WERI-Rb-1 (cell line): ENCODE measurements at places on chromosomes 1 and 21.

- no peak for DNase-seq
These were observed 572 bp downstream of the FUCA1 start for GRCh38 chr1:23867542-23867894.

DNA sequence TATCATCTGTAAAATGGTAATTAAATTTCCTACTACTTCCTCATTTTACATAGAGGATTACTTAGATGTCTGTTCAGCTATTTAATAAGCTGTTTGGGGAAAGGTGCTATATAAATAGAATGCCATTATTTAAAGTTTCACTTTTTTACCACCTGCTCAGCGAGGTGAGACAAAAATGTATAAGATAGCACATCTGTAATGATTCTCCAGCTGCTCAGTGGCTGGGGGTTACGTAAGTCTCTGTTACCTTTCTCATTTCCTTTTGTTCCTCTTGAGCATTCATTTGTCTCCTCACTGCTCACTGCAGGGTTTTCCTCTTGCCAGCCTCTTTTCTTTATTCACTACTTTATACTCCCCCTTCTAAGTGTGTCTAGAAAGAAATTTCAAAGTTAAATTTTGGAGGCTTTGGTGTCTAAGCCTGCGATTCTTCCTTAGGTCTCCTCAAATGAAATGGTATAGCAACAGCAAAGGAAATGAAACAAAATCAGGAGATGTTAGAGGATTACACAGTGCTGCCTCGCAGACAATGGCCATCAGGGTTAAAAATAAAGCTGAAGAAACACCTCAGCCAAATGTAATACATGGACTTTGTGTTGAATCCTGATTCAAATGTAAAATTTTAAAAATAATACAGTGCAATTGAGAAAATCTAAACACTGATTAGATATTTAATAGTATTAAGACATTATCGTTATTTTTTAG lies 6.8 kb downstream of the RGS8 start:
- no peak for DNase-seq

- no peak for DNase-seq
These were observed 8.0 kb upstream of the SLC30A2 start for GRCh38 chr1:26053718-26054560.

DNA sequence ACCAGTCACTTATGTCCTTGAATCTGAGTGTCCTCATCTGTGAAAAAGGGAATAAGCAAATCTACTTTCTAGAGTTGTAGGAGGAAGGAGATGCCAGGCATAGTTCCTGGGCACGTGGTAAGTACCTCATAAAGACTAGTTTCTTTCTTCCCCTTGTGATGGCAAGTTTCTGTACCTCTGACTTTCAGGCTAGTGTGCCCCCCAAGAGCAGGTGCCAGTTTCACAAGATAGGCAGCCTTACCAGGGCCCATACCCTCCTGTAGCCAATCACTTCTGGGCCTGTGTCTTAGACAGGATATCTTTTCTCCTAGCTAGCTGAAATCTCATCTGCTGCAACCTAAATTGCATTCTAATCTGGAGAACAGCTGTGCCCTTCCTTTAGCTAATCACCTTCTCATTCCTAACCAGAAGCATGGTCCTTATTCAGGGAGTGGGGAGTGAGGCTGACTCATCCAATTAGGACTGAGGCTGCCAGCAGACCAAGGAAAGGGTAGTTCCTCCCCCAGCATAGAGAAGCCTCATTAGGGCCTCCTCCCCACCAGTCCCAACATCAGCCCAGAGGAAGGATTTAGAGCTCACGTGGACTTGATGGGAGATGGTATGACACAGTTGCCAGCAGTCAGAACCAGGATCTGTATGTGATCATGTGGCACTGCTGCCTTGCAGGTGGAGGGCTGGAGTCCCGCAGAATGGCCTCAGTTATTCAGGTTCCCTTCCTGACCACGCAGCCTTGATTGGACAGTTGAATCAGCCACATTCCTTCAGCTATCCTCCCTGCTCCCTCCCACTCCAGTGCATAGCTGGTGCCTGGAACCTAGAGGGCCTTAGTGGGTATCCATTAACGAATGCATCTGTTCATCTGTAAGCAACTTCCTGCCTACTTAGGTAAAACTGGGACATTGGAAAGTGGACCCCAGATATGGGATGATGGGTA lies 7.9 kb downstream of the KLHDC8A start:
- peak; percentile 93 for DNase-seq

GRCh38 chr1:107570768-107571167 lies 394.2 kb downstream of the VAV3 start:
- DNase-seq = no peak

GRCh38 chr1:19758227-19758830 lies 41.4 kb downstream of the TMCO4 start:
- DNase-seq = peak; percentile 46

DNA sequence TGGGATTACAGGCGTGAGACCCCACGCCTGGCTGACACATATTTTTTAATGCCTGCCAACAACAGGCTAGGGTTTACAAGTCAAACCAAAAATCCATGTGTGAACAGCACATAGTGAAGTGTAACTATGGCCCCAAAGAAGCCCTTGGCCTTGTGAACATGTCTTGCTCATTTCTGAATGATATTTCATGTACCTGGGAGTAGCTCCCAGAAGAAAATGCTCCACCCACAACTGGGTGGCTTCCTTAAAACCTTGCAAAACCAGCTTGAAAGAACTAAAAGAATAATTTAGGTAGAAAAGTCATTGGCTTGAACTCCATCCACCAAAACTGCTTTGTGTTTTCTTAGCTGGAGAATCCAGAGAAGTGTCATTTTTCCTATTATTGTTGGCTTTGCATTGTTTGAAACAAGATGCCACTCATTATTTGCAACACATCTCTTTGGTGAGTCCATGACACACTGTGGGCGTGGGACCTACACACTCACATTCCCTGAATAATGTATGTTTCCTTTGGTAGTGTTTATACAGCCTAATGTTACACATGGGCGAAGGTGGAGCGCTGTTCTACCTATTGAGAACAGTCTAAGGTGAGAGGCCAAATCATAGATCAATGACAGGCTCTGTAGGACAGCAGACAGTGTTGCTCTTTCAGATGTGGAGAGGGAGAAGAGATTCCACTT lies 28.5 kb upstream of the SDE2 start:
- DNase-seq = no peak

DNA sequence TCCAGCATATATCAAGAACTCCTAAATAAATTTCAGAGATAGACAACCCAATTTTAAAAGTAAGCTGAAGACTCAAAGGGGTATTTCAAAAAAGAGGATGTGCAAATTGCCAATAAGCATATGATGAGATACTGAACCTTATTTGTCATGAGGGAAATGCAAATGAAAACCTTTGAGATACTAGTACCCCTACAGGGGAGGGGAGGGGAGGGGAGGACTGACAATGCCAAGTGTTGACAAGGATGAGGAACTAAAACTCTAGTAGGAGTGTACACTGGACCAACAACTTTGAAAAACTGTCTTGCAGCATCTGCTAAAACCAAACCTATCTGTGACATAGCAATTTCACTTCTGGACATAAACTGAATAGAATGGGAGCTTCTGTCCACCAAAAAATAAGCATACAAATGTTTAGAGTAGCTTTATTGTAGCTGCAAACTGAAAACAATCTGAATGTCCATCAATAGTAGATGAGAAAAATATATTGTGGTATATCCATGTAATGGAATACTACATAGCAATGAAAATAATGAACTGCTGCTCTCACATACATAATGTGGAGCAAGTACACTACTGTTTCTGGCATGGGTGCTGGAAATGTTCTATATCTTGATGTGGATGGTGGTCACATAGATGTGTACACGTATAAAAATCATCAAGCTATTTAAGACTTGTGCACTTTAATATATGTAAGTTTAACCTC lies 57.2 kb downstream of the CDK18 start:
- DNase-seq = no peak

GRCh38 chr1:12513181-12513580 lies 104.8 kb downstream of the DHRS3 start:
- DNase-seq = no peak

DNA sequence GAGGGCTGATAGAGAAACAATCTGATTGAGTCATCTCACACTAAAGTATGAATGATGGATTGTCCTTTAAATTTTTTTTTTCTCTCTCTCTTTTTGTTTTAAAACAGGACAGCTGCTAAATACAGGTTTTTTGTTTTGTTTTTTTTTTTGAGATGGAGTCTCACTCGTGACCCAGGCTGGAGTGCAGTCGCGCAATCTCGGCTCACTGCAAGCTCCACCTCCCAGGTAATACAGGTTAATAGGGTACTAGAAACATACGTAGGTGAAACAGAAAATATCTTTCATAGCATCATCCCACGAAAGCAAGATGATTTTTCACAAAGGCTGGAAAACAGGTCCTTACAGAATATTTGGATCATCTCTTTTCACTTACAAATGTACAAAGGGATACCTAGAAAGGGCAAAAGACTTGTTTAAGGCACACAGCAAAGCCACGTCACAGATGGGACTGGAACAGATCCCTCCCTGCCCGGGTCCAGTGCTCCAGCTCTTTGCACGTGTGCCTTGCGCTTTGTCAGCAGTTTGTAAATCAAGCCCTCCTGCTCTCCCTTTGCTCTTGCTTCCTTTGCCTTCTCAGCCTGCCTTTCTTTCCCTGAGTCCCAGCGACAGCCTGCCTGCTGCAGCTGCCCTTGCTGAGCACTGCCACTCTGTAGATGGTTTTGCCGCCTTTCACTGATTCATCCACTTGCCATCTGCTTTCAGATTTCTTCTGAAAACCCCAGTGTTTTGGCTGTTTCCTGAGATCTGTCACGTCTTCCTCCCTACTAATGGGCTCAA lies 171.3 kb upstream of the BEND5 start:
- DNase-seq = peak; percentile 32

DNA sequence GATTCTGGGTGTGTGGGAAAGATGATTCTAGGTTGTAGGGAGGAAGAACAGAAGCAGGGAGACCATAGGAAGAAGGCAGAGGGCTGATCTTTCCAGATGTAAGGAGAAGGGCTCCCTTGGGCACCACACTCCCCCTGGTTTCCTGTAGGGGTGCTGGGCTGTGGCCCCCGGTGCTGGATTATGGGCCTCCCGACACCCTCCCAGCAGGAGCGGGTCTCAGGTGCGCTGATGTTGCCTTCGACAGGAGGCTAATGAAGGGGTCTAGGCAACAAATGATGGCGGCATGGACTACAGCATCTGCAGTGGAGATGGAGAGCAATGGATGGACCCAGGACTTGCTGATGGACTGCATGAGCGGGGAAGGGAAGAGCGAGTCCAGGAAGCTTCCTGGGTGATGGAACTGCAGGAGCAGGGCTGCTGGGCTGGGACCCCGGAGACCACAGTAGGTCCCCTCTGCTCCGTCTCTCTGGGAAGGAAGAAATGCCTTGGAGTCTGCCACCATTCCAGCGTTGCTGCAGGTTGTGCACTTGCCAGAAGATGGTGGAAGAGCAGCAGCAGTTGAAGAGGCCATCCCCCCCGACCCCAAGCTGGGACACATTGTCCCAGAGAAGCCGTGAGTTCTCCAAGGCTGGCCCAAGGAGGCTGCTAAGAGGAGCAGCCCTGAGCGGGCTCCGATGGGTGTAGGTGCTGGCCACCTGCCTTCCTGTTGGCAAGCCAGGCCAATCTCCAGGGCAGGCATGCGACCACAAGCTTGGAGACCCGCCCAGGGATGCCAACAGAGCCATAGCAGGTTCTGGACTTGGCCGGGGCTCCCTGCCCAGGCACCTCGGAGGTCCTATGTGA lies 95.4 kb upstream of the VAMP3 start:
- DNase-seq = no peak

DNA sequence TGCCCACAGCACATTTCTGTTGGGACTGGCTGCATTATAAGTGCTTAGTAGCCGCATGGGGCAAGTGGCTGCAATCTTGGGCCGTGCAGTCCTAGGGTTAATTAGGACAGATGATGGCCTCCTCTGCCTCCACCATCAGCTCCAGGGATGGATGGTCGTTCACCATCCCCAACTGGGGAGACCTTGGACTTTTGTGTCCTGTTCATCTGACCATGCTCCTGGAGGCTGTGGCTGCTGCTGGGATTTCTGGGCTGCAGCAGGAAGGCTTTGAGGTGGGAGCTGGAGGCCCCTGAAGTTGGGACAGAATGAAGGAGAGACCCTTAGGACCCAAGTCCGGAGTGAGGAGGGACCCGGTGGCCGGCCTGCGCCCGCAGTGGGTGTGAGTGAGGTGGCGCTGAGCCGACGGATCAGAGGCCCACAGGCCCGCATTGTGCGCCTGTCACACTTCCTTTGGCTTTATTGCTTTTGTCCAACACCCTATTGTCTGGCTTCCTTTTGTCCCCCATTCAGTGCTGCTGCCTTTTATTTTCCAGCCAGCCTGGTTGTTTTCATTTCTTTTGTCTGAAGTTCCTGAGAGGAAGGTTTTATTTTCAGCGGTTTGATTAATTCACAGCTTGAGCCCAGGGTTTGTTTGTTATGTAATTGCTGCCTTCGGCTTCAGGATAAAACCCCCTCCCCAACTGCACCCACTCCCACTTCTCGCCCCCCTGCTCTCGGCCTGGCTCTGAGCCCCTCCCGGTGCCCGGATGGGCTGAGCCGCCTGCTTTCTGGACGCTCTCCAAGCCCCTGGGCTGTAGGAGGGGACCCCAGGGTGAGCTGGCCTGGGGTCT lies 35.6 kb downstream of the SOX13 start:
- DNase-seq = no peak

- no peak for DNase-seq
These were observed 25.4 kb upstream of the NPL start for GRCh38 chr1:182764029-182764727.

GRCh38 chr1:3483801-3484444 lies 29.5 kb downstream of the ARHGEF16 start:
- DNase-seq = peak; percentile 71

- peak; percentile 23 for DNase-seq
These were observed 543 bp downstream of the ABCB10 start for GRCh38 chr1:229557913-229558414.
